DMS79 (cell line): ENCODE measurements at places on chromosomes 2 and 18.

GRCh38 chr2:27152102-27152795 is 3.4 kb downstream of the TCF23 start:
- DNase-seq: no peak

GRCh38 chr2:10078001-10078400 is 2.2 kb downstream of the CYS1 start:
- DNase-seq: no peak

GRCh38 chr2:64153811-64154210 is 9.6 kb upstream of the PELI1 start:
- no peak for DNase-seq

DNA sequence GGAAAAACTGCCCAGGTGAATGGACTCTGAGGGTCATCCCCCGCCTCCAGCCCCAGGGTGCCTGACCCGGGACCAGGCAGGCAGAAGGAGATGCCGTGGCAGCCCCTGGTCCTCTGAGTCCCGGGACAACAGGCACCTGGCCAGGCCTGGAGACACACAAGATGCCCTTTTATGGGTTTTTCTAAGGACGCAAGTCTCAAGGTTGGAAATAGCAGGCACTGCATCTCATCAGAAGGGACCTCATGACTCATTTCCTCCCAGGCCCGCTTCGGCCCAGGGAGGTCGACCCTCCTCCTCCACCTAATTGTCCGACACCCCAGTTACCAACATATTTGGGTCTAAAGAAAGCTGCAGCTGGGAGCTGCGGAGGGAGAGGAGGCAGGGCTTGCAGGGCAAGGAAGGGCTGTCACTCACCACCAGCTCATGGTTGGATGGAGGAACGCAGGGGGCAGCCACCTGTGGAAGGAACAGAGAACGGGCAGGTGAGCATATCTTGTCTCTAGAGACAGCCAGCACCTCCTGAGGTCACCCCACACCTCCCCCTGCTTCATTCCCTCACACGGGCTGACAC is 82.9 kb downstream of the TNS1 start:
- DNase-seq: no peak

DNA sequence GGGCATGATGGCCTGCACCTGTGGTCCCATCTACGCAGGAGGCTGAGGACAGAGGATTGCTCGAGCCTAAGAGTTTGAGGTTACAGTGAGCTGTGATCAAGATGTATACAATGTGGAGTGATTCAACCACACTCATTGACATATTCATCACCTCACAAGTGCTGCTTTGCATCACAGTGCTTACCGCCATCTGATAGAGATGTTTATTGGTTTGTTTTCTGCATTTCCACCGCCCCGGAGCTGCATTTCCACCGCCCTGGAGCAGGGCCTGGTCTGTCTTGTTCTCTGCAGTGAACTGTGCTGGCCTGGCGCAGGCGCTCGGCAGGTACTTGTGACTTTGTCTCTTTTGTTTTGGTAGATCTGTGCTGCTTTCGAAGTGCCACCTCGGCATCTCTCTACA is 96.0 kb downstream of the SMAD7 start:
- no peak for DNase-seq

- DNase-seq: no peak
These were observed 140.4 kb downstream of the RBMS1 start for GRCh38 chr2:160353166-160353565.

- DNase-seq: no peak
These were observed 140.1 kb upstream of the SMAD7 start for GRCh38 chr18:49090901-49091300.

GRCh38 chr2:109528811-109529501 is 84.8 kb downstream of the SEPTIN10 start:
- no peak for DNase-seq

DNA sequence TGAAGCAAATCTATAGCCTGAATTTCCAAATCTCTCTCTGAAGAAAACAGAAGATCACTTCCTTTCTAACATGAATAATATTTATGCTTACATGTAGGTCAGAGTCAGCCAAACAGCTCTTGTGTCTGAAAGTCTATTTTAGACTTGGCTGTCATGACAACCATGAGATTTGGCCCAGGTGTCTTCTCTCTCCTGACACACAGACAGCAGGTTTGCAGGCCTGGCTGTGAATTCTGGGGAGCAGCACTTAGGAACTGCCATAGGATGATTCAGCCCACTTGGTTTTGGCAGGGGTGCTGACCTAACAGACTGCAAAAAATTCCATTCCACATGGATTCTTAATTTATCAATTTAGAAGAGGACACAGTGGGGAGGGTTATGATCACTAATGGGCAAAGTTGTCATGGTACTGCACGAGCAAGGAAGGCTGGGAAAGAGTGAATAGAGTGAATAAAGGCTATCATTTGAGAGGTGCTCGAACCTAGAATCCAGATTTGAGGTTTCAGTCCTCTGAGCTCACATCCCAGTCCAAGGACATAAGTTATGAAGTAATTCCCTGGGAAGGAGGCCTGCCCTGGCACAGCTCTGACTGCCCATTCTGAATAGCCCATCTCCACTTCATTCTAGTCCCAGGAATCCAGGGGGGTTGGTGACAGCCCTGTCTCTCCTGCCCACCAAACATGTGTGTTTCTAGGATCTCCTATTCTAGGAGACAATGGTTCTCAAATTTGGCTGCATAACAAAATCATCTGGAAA is 453.9 kb upstream of the TRIB2 start:
- no peak for DNase-seq

DNA sequence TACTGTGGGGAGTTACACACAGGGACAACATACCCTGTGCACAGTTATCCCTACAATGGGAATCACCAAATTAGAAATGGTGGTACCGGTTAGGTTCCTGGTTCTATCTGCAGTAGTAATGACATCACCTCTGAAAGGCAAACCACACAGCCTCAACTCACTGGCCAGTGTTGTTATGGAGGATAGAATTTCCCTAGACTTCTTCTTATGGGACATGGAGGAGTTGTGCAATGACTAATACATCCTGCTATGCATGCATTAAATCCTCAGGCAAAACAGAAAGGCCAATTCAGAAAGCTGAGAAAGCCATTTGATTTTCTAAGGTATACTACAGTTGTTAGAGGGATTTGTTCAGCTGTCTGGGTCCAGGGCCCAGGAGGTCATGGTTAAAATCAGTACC is 439.3 kb downstream of the TMX3 start:
- no peak for DNase-seq

- no peak for DNase-seq
These were observed 155.2 kb downstream of the TMEM18 start for GRCh38 chr2:521853-522530.

- no peak for DNase-seq
These were observed 629.9 kb upstream of the ACVR2A start for GRCh38 chr2:147214914-147215313.

GRCh38 chr2:169300636-169301530 is 61.5 kb downstream of the LRP2 start:
- no peak for DNase-seq

DNA sequence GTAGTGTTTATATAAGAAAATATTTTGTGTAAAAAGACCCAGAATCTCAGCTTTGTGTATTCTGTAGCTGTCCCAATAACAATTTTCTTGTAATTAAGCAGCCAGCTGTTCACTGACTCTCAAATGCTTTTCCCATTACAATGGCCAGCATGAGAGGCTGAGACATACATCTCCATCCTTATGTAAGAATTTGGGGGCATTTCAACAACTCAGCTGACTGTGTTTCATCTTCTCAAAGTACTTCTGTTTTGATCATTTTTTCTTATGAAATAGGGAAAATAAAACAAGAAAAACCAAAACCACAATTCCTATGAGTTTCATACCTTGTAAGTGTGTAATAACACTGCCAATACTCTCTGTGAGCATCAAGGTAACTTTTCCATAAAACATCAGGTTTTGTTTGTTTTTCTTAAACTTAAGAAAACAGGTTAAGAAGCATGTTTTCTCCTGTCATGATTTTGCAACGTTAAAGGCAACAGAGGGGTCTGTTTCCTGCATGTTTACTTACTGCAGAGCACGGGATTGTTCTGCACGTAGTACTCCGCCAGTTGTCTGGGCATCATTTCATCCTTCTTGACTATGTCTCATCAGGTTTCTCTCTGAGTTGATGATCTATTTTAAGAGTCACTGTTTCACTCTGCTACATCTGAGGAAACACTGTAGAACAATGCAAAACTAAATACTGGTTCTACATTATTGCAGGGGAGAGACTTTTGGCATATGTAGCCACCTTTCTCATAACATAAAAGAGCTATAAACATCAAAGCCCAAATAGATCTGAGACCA is 62.9 kb upstream of the CYRIA start:
- DNase-seq: no peak

- DNase-seq: no peak
These were observed 632.7 kb upstream of the ID2 start for GRCh38 chr2:8049176-8049575.

DNA sequence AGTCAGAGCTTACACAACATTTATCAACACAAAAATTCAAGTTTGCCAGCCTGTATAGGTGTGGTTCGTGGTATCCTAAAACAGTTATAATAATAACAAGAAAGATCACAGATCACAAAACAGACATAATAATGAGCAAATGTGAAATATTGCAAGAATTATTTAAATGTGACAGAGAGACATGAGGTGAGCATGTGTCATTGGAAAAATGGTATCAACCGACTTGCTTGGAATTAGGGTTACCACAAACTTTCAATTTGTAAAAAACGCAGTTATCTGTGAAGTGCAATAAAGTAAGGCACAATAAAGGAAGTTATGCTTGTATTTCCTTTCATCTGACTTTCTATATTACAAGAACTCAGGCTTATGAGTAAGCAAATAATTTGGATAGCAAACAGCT is 116.8 kb downstream of the IKZF2 start:
- no peak for DNase-seq

DNA sequence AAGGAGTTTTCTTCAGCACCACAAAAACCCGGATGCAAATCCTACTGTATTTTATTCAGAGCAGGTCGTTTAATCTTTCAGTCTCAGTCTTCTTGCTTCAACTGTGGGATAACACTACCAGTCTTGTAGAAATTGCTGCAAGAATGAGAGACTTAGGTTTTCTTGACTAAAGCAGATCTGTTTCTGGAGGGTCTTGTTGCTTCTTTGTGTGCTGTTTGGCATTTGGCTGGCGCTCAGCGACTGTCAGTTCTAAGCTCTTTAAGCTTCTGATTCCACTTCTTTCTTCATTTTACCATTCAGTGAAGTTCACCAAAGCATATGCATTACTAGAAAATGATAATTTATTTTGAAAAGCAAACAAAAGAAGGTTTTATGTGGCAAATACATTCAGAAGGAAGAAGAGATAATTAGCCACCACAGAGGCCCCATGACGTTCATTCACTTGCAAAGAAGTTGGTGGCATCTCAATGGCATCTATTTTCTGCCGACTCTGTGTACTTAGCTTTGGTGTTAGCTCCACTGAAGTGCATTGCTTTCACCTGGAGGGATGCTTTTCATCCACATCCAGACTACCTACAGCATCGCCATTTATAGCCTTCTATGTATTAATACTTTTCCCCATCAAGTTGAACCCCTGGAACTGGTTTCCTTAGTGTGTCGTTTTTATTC is 53.7 kb downstream of the TRIB2 start:
- no peak for DNase-seq

- DNase-seq: no peak
These were observed 77.2 kb downstream of the RTTN start for GRCh38 chr18:70128271-70128670.

DNA sequence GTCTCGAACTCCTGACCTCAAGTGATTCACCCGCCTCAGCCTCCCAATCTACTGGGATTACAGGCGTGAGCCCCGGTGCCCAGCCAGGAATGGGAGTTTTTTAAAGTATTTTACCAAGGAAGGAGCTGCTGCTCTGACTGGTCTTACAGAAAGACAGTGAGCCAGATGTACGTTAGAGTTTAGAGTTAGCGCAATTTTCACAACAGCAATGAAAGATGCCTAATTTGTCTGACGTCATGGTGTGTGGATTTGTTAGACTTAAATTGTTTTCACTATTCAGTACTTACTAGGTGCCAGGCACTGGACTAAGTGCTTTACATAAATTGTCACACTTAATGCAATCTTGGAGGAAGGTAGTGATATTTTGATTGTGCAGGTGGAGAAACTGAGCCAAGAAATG is 12.4 kb upstream of the RPL37A start:
- no peak for DNase-seq

GRCh38 chr2:226981791-226982326 is 146.0 kb downstream of the RHBDD1 start:
- DNase-seq: no peak

DNA sequence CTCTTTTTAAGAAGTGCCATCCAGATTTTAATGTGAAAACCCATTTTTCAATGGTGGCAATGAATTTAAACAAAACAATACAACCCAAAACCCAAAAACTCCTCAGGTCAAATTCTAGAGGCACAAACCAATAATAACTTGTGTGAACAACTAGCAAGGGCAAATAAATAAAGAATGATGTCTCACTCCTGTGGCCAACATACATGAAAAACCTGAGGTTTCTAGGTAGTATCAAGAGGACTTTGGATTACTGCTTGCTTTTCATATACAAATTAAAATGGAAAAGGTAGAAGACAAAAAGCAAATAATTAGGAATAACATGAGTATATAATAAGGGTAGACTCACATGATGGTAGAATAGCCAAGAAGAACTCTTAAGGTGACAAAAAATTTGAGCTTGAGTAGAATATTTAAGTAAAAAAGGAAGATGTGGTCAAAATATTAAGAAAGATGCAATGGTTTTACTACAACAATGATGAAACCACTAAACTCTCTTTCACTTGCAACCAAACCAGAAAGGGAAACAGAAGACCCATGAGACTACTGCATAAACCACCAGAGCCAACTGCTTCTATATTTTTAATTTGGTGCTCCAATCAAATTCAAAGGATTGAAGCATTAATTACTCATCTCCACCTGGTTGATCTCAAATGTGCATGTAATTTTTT is 53.5 kb downstream of the DARS1 start:
- DNase-seq: no peak

DNA sequence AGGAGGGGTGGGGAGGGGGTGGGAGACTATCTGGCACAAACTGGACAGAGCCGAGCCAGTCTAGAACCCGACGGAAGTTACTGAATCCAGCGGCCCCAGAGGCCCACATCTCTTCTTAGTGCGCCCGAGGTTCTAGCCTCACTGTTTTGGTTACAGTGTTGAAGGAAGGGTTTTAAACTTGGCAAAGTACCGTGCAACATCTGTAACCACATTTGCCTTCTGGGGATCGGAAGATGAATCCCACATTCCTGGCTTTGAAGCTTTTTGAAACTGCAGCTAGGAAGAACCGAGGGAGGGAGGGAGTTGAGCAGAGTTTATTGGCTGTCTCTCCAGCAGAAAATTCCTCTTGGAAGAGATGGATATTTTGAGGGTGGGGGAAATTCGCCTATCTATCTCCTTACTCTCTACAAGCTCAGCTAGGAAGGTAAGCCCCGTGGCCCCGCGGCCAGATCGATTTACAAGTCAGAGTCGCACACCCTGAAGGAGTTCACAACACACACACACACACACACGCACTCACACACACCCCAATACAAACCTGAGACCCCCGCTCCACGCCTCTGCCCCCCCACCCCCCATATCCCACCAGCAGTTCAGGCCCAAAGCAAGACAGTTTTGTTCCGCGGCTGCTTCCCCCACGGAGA is 1.0 kb downstream of the ACVR1 start:
- peak; percentile 11 for DNase-seq

DNA sequence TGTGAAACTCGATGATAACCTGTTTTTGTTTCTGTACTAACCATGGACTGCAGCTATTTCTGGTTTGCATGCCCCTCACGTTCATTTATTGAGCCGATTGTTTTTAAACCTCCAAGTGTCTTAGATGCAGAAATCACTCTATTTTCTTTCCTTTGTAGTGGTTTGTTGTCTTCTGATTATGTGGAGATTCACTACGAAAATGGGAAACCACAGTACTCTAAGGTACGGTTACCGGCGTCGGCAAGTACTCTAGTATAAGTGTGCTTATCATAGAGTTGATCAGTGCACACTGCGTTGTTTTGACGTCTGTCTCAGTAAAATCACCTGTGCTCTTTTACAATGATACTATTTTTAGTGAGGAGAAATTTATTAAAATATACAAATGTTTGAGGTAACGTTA is 87.4 kb downstream of the ADAM23 start:
- no peak for DNase-seq
